Mammary epithelial cell (primary cell): ENCODE measurements at places on chromosomes 2 and 18. TPM values are rescaled to one million over a fixed set of nuclear protein-coding genes. Genes with fewer than 3 reads are reported as not detected.

- no peak for DNase-seq
Measured at GRCh38 chr2:637804-638203, 39.4 kb downstream of the TMEM18 start.

DNA sequence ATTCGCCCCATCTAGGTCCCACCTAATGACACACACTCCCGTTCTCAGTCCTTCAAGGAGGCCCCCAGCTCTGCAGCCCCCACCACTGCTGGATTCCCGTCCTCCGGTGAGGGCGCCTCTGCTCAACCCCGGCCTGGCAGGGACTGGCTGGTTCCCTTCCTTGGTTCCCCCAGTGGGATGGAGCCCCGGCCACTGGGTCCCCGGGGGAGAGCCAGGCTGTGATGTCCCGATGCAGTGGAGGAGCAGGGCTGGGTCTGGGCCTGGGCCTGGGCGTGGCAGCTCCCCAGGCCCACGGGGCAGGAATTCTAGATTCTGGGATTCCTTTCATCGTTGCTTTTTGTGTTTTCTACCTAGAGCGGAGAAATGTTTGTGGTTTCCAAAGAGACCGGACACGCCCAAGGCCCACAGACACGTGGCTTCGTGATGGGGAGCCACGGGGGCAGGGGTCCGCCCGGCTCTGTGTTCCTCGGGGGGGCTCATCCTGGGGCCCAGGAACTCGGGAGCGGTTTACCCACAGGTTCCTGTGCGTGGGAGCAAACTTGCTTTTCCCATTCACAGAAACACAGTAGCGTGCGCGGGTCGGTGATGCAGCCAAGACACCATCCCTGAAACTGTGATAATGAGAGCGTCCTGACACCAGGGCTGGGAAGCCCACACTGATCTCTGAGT is 67.0 kb downstream of the SLC66A2 start:
- DNase-seq: no peak

DNA sequence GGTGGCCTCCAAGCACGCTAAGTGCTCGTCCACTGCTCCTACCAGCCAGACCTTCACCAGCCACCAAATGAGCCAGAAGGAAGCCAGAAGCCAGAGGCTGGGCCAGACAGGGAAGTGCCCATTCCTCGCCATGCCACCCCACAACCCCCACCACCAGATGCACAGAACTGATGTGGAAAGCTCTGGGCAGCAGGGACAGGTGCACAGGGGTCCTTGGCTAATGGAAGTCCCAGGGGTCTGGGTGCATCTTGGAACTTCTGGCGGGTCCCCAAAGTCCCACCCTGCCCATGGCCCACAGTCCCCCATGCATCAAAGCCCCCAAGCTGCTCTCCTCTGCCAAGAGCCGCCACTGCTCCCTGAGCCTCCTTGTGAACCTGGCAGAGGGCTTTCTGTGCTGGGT is 173.1 kb upstream of the ID2 start:
- no peak for DNase-seq

- DNase-seq: peak; percentile 59
Measured at GRCh38 chr2:237421542-237422116, 7.7 kb upstream of the COL6A3 start.

DNA sequence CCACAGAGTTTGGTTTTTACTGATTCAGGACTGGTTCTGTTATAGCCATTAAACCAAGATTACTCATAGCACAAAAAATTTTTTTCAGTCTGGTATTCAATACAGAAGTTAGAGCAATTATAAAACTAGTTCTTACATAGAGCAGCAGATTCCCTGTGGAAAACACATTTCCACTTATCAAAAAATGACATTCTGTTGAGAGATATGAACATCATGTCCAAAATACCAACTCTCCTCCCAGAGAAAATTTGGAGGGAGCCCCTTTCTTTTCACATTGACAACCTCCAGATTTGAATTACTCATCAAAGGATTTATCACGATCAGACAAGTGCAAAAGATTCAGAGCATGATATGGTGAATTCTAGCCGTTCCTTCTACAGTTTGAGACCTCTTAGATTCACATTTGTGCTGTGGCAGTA is 126.8 kb upstream of the SERPINE2 start:
- peak; percentile 22 for DNase-seq

DNA sequence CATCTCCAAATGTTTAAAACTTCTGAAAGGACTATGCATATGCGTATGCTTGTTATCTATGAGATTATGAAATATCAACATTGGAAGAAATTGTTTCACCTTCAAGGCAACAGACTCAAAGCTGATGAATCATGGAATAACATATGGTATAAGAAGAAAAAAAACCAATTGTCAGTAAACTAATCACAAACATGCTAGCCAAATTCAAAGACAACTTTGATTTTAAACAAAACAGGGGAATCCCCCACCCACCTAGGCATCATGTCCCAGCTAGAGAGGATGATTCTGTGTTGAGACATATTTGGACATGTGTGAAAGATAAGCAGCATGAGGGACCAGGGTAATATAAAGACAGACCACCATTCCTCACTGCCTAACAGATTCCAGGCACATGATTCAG is 147.7 kb downstream of the WDPCP start:
- DNase-seq: peak; percentile 21

DNA sequence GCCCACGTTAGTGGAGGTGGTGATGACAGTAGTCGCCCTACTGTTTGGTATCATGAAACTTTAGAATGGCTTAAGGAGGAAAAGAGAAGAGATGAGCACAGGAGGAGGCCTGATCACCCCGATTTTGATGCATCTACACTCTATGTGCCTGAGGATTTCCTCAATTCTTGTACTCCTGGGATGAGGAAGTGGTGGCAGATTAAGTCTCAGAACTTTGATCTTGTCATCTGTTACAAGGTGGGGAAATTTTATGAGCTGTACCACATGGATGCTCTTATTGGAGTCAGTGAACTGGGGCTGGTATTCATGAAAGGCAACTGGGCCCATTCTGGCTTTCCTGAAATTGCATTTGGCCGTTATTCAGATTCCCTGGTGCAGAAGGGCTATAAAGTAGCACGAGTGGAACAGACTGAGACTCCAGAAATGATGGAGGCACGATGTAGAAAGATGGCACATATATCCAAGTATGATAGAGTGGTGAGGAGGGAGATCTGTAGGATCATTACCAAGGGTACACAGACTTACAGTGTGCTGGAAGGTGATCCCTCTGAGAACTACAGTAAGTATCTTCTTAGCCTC is 16.2 kb downstream of the MSH6 start:
- no peak for DNase-seq

DNA sequence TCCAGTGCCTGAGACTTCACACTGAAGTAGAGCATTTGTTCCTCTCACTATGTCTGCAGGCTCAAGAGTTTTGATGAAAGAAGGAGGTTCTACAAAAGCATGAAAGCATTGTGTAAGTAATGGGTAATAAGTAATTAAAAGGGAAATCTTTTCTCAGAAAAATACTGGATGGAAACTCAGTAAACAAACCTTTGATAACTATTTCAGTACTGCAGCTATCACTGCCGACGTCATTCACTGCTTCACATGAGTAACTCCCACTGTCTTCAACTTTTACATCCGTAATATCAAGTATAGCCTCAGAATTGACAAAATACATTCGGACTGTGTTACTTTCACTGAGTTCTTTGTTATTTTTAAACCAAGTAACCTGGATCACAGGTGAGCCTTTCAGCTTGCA is 72.7 kb downstream of the TTN start:
- DNase-seq: no peak

DNA sequence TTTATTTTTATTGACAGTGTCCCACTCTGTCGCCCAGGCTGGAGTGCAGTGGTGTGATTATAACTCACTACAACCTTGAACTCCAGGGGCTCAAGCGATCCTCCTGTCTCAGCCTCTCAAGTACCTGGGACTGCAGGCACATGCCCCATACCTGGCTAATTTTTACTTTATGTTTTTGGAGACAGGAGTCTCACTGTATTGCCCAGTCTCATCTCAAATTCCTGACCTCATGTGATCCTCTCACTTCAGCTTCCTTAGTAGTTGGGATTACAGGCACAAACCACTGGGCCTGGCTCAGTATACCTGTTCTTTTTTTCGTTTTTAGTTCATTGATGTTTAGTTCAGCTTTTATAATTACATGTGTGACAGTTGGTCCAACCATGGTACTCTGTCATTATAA is 40.1 kb upstream of the SNORC start:
- no peak for DNase-seq

- no peak for DNase-seq
Measured at GRCh38 chr2:129778584-129778877, 200.9 kb upstream of the RAB6C start.

GRCh38 chr18:66647671-66648070 is 43.8 kb upstream of the CDH19 start:
- no peak for DNase-seq

DNA sequence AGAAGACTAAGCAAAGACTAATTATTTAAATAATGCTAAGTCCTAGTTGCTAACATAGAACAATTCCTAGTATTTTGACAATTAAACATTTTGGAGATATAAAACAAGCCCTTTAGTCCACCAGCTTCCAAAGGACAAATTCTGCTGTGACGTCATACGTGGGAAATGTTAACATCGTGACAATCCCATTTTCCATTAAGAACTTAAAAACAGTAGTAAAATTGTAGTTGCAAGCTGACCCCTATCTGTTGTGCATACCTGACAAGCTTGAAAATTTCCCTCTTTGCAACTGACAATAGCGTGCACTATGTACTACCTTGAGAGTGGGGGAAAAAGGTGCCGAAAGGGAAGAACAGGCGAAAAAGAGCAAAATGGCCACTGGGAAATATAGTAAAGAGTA is 279.8 kb downstream of the ZNF521 start:
- no peak for DNase-seq

DNA sequence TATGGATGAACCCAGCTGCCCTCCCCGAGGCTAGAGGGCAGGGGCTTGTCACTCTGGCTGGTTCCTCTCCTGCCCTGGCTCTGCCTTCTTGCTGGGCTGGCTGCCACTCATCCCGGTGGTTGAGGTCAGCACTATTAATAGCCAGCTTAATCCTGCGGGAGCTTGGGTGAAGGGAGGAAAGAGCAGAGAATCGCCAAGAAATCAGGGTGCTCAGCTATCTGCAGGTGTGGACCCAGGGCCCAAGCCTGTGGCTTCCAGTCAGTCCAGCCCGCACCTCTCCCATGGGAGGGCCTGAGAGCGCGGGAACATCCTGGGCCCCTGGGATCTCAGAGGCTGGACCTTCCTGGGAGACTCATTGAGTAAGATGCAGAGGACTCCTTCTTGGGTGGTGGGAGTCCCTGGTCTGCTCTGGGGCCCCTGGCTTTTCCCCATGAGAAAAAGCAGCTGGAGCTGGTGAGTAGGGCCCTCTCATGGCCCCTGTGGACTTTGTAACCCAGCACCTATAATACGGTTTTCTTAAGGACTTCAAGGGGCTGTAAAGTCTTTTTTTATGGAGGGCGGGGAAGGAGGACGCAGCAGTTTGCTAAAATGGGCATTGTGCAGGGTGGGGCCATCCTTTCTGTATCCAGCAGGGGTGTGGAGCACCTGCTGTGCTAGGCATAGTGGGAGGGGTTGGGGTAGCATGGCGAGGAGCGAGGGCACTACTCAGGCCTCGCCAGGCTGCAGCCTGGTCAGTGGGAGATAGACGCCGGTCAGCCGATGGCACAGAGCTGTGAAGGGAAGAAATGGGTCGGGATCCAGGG is 27.4 kb upstream of the CNNM3 start:
- DNase-seq: peak; percentile 11

GRCh38 chr18:58871514-58872420 is 7.1 kb downstream of the ZNF532 start:
- no peak for DNase-seq

DNA sequence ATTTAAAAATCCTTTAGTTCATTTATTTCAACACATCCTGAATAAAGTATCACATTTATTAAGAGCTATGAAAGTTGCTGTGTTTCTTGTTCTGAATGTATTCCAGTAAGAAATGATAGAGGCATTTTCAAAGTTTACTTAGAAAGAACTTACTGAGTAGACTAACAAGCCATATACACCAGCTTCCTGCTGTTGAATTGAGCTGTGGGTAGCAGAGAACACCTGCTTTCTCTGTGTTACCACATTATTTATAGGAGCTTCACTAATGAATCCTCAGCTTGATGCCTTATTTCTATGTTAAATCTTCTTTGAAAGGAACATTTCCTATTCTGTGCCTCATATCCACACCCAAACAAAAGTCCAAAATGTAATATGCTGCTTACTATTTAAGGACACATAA is 115.4 kb downstream of the CCDC141 start:
- DNase-seq: no peak

GRCh38 chr2:149314687-149315086 is 15.7 kb upstream of the LYPD6 start:
- DNase-seq: no peak

The IL37 gene
- polyA plus RNA-seq: not detected

The IL18R1 gene
- polyA plus RNA-seq: 0.35 TPM

The CDK15 gene
- 3.1 TPM for polyA plus RNA-seq

The MARCHF7 gene
- polyA plus RNA-seq: 25.5 TPM

The SP9 gene
- polyA plus RNA-seq: not detected

The FLACC1 gene
- 0.12 TPM for polyA plus RNA-seq
